Left cardiac atrium (tissue), 4 donors: ENCODE measurements at places on chromosomes 2 and 18.

DNA sequence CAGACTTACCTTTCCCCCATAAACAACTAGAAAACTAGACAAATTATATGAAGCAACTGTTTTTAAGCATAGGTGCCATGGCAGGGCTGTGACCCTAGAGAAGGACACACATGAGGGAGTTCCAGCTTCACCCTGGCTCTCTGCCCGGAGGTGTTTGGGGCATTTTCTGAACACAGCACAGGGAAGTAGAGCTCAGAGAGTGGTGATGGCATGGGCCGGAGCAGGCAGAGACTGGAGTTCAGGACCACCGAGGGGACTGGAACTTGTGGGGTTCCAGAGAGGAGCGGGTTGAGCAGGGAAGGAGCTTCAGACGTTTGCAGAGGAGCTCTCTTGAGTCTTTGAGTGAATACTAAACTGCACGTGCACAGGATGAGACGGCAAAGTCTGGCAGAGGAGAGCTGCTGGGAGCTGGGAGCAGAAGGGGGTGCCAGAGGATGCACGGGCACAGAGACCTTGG, 26.5 kb upstream of the KLF11 start:
- DNase-seq, result no peak

DNA sequence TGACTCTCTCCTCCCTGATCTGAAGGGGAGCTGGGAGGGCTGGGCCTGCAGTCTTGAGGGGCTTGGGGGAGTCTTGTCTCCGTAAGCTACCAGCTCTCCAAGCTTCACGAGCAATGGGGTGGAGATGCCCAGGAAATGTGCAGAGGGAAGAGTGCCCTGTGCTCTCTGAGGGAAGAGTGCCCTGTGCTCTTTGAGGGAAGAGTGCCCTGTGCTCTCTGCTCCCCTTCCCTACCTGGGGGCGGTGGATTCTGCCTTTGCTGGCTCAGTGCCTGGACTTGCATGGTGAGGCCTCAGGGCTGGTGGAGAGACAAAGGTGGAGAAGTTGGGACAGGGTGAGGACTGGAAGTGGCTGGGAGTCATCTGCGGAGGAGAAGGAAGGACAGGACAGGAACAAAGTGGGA, 72.7 kb downstream of the TWIST2 start:
- peak; percentile 13 for DNase-seq

- peak; percentile 79 for DNase-seq
Measured at GRCh38 chr2:127083819-127084503, 23.0 kb downstream of the BIN1 start.

- no peak for DNase-seq
Measured at GRCh38 chr2:226738821-226739544, 60.6 kb downstream of the IRS1 start.

GRCh38 chr2:165074884-165075283, 119.6 kb upstream of the SLC38A11 start:
- no peak for DNase-seq

GRCh38 chr2:174142290-174142689, 106.0 kb downstream of the OLA1 start:
- DNase-seq, result no peak

DNA sequence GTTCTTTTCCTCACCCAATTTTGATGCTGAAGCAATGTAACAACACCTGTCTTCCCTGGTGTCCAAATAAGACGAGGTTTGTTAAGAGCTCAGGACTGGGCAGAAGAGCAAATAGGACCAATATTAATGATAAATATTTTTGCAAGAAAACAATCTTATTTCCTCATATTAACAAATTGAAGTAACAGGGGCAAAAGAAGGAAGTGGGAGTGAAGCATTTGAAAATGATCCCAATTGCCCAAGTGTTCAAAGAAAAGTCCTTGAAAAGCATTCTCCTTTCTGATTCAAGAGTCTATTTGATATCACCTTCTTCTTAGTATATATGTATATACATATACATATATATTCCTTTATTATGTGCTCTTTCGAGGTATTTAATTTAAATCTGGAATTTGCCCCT, 418.8 kb downstream of the ARHGAP15 start:
- no peak for DNase-seq

- peak; percentile 23 for DNase-seq
Measured at GRCh38 chr18:48941672-48942071, 9.1 kb downstream of the SMAD7 start.

- DNase-seq, result no peak
Measured at GRCh38 chr2:170224692-170225294, 46.8 kb downstream of the MYO3B start.

GRCh38 chr2:233528182-233528581, 38.4 kb downstream of the USP40 start:
- DNase-seq, result no peak
